CD8-positive, alpha-beta T cell (primary cell): ENCODE measurements at places on chromosomes 4 and X.

- peak; percentile 43 for DNase-seq
Observed at GRCh38 chr4:18689308-18690115, 668.0 kb upstream of the LCORL start.

DNA sequence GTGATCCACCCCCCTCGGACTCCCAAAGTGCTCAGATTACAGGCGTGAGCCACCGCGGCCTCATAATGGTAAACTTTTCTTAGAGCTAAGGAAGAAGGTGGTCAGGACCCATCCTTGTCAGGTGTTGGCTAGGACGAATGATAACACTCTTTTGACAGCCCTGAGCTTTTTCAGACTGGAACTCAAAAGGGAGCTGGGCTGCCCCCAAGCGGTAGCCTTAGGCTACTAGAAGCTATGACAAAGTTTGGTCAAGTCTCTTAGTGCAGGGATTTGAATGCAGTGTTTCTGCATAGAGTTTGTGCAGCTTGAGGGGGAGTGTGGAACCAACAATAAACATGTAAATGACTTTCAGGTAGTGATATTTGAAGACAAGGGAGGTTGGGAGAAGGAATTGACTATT lies 11.8 kb upstream of the HSD17B10 start:
- no peak for DNase-seq

GRCh38 chr4:34973650-34974312 lies 1270.5 kb downstream of the ARAP2 start:
- no peak for DNase-seq

GRCh38 chr4:182380771-182381181 lies 137.6 kb downstream of the TENM3 start:
- DNase-seq = no peak

- no peak for DNase-seq
Observed at GRCh38 chr4:102809691-102810090, 17.7 kb downstream of the UBE2D3 start.

DNA sequence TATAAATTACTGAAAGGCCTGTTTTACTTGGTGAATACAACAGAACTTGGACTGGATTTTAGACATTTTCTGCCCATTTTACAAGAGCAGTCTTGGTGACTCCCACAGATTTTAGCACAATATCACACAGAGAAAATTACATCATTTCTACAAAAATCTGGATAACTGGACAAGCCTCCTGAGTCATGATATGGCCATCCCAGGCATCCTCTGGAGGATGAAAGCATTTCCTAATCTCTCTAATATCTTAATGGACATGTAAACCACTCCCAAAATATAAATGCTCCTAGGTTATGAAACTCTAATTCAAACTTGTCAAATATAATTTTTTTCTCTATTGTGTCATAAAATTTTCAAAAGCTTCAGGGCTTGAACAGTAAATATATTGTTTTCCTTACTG lies 1170.8 kb upstream of the PCDH7 start:
- no peak for DNase-seq

GRCh38 chrX:56289449-56289848 lies 57.3 kb downstream of the KLF8 start:
- DNase-seq = no peak

DNA sequence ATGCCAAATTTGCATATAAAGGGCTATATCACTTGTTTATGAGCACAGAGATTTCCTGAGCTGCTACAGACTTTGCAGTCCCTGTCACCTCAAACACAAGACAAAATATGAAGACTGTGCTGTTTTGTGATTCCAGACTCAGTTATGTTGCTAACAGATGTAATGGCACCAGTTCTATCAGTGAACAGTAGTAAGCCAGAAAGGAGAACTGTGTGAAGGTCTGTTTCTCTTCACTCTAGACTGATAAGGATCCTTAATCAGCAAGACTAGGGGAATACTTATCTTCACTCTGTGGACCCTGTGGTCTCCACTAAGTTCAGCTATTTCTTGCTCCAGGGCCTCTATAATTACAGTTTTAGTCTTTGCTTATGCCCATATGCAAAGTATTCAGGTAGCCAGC lies 82.7 kb downstream of the ANXA5 start:
- no peak for DNase-seq

DNA sequence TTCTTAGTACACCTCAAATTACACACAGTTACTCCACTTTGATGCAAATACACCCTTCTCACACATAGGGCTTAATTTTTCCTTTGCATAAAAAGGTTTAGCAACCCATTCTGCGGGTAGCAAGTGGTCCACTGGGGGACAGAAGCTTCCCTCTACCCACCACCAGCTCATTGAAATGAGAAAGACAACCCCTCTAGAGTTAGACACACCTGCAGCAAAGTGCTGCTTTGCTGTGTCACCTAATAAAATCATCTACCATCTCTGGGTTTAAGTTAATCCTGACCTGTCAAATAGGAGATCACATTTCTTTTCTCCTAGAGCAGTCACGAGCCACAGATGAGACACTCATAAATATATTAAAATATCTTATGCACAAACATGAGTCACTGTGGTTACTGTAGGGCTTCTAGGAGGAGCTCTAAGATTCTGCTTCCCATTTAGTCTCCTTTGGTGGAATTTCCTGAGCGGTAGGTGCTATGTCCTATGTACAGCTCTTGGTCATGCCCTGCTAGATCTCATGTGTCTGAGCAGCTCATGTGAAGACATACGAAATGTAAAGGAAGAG lies 11.9 kb downstream of the BMX start:
- DNase-seq = no peak

DNA sequence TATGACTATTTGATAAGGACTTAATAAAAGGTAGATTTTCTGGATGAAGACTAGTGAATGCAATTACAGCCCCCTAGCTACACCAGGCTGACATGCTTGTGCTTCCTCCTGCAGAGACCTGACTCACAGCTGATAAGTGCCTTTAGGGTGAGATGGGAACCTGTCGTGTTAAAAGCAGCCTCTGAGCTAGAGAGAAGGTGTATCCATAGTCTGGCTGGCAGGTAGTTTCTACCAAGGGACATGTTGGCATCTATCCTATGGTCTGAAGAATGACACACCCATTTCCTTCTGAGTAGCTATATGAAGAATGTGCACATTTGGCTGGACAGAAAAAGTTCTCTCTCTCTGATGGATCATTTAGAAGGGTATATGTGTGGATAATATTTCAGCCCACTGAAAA lies 64.1 kb downstream of the PARM1 start:
- no peak for DNase-seq

DNA sequence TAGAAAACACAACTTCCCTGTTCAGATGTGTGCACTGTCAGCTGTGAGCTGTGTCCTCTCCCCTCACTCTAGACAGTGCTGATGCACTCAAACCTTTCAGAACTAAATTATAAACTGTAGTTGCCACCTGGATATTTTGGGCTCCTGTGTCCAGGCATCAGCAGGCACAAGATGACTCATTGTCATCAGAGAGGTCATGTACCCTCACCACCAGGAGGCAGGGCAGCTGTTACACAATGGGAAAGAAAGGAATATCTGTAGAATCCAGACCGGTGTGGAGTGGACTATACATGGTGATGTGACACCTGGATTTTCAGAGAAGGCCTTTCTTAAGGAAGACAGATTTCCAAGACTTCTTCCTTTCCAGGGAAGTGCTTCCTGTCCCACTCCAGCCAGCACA lies 854.4 kb upstream of the AGA start:
- DNase-seq = no peak

- no peak for DNase-seq
Observed at GRCh38 chr4:23135792-23136645, 443.3 kb downstream of the GBA3 start.

GRCh38 chr4:108834166-108834834 lies 71.4 kb upstream of the ETNPPL start:
- DNase-seq = no peak

GRCh38 chrX:117910216-117910615 lies 206.4 kb downstream of the KLHL13 start:
- DNase-seq = no peak

DNA sequence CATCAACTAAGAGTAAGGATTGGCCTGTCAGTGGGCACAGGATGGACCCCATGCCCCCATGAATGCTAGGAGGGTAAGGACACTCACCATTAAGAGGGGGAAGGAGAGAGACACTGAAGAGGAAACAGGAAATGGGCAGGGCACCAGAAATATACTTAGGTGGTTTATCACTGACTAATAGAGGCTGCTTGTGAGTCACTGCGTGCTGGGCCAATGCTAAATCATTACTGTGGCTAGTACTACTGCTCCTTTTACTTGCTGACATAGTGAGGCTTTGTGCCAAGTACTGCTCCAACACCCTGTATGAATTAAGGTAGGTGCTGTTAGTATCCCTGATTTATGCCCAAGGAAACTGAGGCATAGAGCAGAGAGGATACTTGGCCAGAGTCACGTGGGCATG lies 130.4 kb upstream of the FRMPD4 start:
- no peak for DNase-seq

DNA sequence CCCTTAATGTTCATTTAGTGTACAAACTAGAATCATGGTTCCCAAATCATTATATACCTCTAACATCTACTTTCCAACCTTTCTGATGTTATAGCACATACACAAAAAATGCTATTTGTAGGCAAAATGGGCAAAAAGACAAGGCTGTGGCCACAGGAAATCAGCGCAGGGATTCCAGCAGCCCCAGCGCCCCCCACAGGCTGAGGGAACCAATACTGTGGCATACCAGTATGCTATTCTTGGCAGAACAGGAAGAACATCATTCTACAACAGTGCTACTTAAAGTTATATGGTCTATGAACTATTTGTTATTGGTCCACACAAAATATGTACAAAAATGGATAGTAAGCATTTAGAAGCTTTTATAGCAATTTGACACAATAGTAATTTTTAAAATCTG lies 25.3 kb downstream of the STEEP1 start:
- DNase-seq = no peak

DNA sequence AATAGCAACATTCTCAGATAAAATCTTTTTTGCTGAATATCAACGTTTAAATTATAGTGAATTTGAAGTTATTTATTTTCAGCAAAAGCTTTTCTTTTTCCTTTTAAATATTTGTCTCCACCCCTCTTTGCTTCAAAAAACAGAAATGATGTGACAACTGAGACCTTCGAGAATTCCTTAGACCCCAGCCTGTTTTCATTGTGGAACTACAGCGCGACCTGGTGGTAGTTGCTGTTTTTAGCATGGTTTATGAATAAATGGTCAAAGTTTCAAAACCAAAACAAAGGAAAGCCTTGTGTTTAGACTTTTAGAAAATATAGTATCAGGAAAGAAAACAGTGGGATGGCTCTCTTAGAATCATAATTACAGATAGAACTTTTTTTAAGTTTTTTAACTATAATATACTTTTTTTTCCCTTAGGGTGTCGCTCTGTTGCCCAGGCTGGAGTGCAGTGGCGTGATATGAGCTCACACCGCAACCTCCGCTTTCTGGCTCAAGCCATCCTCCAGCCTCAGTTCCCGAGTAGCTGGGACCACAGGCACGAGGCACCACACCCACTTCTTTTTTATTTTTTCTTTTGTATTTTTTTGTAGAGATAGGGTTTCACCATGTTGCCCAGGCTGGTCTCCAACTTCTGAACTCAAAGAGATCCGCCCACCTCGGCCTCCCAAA lies 26.8 kb upstream of the TMEM184C start:
- DNase-seq = peak; percentile 23

DNA sequence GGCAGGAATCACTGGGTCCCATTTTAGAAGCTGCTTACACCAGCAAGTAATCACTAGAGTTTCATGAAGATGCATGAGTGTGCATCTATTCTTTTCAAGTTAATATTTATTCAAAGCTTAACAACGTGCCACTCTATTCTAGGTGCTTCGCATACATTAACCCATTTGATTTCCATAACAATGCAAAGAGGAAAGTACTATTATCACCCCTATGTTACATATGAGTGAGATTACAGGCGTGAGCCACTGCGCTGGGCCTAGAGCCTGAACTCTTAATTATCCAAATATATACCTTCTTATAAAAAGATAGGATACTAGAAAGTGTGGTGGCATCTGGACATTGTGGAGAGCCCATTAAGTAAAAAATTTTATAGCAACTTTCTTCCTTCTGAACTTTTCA lies 65.4 kb downstream of the CXCL13 start:
- no peak for DNase-seq

GRCh38 chr4:82560853-82561785 lies 669 bp downstream of the TMEM150C start:
- no peak for DNase-seq

DNA sequence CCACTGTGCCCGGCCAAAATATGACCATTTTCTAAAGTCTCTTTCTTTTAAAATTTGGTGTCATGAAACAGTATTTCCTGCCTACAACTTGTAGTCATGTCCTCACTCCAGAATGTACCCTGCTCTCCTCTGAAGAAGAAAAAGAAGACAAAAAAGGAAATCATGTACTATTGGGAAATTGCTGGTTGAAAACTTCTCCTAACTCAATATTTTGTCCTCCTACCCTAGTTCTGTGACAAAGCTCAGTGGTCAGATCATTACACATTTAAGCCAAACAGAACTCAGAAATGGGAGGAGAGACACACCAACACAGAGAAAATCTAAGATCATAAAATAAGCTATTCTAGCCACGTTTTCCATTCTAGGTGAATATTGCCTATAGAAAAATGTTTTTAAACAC lies 127.7 kb downstream of the IRF2 start:
- no peak for DNase-seq
